Inflammatory macrophage treated with lipopolysaccharide for 4 hours (primary cell): ENCODE measurements at places on chromosomes 1 and 21.

DNA sequence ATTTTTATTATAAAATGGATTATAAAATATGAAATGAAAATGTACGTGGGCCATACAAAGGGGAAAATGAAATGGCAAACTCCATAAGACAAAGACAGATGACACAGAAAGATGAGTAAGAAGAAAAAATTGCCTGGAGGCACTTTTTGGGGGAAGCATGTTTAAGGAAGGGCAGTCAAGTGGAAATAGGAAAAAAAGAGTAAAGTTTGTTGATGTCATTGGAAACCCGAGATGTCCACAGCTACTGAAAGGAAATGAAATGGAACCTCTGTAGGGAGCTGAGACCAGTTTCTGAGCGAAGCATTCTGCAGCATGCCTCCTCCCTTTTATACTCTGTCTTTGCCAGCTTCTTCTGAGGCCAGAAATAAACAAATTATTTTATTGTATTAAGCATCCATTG lies 203.4 kb upstream of the UBE2U start:
- no peak for DNase-seq

GRCh38 chr1:246002725-246003441 lies 504.2 kb downstream of the SMYD3 start:
- DNase-seq = peak; percentile 72

- DNase-seq = no peak
These were observed 638.3 kb downstream of the MATN1 start for GRCh38 chr1:30084909-30085571.

DNA sequence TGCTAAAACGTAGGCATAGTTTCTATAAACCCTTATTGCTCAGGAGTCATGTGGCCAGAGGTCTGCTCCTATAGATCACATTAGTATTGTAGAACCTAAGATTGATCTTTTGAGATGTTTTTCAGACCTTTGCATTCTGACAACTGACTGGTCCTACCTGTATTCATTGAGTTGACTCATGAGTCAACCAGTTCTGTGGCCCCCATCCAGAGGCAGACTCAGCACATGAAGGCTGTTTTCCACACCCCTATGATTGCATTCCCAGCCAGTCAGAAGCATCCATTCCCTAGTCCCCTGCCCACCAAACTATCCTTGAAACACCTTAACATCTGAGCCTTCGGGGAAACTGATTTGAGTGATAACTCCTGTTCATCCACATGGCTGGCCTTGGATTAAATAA lies 451.7 kb downstream of the SIPA1L2 start:
- no peak for DNase-seq

GRCh38 chr1:54875000-54875399 lies 12.0 kb downstream of the DHCR24 start:
- no peak for DNase-seq

DNA sequence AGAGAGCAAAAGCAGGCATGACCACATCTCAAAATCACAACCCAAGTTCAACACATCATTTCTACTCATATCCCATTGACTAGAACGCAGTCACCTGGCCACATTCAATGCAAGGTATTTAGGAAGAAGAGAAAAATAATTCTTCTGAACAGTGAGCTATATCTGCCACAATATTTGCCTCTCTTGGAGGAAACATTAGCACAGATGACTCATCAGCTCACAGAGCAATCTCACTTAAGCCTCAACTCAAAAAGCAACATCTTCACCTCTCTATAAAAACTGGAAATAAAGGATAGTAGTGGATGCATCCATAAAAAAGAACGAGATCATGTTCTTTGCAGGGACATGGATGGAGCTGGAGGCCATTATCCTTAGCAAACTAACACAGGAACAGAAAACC lies 143.9 kb upstream of the FMN2 start:
- DNase-seq = no peak

GRCh38 chr1:10968411-10968826 lies 44.0 kb upstream of the TARDBP start:
- DNase-seq = no peak

- no peak for DNase-seq
These were observed 34.2 kb downstream of the L1TD1 start for GRCh38 chr1:62228883-62229187.

- DNase-seq = peak; percentile 46
These were observed 486.7 kb downstream of the SMYD3 start for GRCh38 chr1:246020211-246020954.

DNA sequence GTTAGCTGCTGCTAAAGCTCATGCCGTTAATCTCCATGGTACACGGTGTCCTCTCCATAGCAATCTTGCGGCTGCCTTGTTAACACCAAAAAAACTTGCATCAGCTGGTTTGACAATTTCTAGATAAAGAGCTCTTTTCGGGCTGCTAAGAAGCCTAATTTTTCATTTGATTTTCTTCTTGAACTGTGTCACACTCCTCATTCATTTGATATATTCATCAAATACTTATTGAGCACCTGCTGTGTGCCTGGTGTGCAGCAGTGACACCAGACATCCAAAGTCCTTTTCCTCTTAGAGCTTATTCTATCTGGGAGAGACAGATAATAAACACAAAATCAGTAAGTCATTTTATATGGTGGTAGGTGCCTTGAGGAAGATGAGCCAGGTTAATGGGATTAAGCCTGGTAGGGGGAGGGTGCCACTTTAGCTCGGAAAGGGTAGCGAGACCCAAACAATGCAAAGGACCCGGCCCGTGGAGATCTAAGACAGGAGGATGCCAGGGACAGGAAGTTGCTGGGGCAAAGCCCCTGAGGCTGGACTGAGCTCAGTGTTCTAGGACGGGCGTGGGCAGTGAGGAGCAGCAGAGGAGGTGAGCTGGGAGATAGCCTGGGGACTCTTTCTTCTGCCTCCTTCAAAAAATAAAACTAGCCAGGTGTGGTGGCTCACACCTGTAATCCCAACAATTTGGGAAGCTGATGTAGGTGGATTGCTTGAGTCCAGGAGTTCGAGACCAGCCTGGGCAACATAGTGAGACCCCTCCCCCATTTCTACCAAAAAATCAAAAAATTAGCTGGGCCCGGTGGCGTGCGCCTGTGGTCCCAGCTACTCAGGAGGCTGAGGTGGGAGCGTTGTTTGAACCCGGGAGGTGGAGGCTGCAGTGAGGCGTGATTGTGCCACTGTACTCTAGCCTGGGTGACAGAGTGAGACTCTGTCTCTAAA lies 50.7 kb upstream of the LGALS8 start:
- no peak for DNase-seq

DNA sequence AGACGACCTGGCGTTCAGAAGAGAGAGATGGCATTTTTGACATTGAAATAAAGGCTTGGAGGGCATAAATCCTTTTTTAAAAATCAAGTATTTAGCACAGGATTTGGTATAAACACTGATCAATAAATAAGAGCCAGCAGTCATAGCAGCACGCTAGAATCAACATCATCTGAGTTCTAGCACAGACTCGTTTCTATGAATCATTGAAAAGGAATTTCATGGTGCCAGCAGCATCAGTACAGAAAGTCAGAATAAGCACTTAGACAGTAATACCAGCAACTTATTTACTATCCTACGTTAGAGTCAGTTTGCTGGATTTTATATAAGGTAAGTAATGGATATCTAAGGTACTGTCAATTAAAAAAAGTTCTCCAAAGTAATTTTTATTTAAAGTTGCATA lies 119.3 kb downstream of the HLCS start:
- no peak for DNase-seq

DNA sequence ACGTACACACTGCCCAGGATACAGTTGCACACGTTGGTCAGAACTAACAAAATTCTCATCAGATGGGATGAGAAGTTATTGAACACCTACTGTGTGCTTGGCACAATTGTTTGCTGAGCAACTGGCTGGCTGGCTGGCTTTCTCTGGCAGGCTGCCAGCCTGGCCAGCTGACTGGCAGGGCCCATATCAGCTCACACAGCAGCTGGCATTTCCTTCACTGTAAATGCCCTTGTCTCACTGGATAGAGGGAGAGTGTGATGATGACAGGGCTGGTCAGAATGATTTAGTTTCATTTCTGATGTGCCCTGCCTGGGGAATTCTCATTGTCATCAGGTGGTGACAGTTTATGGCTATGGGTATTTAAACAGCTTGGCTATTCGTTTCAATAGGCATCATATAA lies 15.8 kb downstream of the CAMK2N1 start:
- no peak for DNase-seq

- peak; percentile 18 for DNase-seq
These were observed 10.9 kb upstream of the SAMD11 start for GRCh38 chr1:912740-913301.

- no peak for DNase-seq
These were observed 6.2 kb upstream of the B3GALT2 start for GRCh38 chr1:193192586-193192985.

GRCh38 chr21:46480466-46480865 lies 21.8 kb downstream of the DIP2A start:
- DNase-seq = no peak

- DNase-seq = no peak
These were observed 19.3 kb downstream of the HS2ST1 start for GRCh38 chr1:86933562-86934377.

DNA sequence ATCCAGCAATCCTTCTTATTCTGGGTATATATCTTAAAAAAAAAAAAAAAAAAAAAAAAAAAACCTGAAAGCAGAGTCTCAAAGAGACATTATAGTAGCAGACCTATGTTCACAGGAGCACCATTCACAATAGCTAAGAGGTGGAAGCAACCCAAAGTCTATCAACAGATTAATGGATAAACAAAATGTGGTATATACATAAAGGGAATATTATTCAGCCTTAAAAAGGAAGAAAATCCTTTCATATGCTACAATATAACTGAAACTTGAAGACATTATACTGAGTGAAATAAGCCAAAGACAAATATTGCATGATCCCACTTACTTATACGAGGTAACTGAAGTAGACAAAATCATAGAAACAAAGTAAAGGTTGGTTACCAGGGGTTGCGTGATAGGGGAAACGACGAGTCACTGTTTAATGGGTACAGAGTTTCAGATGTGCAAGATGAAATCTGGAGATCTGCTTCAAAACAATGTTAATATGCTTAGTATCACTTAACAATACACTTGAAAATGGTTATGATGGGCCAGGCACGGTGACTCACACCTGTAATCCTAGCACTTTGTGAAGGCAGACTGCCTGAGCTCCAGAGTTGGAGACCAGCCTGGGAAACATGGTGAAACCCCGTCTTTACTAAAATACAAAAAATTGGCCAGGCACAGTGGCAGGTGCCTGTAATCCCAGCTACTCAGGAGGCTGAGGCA lies 29.5 kb downstream of the PIK3R3 start:
- no peak for DNase-seq

DNA sequence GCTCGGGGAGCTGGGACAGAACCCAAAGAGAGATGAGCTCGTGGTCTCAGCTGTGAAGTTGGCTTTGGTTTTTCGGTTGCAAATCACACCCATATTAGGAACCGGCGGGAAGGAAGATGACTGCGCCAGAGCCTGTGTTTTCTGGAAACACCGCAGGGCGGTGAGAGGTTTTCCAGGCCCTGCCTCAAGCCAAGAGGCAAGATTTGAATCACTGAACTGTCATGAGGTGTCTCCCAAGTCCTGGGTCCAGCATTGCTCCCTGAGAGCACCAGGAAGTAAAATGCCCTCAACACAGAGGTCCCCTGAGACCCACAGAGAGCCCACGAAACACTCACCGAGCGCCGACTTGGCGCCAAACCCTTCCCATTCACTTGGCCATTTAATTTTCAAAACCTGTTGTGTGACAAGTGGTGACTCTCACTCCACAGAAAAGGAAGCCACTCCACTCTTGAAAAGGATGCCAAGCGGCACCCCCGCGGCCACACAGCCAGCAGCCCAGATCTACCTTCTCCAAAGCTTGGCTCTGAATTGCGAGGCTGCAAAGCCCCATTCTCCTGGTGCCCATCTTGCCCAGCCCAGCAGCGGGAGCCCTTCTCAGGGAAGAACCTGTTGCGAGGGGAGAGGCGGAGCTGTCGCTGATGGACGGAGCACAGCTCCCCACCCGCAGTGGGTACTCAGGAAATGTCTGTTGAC lies 99.0 kb upstream of the RUNX3 start:
- DNase-seq = no peak

DNA sequence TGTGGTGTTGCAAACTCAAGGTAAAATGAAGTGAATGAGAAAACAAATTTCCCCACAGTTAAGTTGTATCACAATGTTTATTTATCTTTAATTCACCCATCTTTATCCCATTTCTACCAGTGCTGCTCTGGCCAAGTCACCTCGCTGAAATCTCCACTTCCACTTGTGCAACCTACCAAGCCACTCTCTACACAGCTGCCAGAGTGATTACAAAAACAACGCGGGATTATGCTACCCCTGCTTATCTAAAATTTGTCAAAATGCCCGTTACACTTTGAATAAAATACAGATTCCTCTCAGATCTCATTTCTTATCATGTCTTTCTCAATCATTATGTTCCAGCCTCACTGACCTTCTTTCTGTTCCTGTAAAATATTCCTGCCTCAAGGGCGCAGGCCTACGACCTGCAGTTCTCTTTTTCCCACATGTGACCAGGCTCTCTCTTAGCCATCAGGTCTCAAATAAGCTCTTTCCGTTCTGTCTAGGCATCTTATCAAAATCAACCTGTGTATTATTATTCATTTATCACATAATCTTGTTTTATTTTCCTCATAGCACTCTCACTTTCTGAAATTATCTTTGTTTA lies 95.6 kb downstream of the NTMT2 start:
- no peak for DNase-seq

GRCh38 chr1:160579216-160579701 lies at the start of gene CD84:
TSS of gene CD84 (minus strand) at chr1:160579496. CDS start at chr1:160579437, 59 bp downstream.
- DNase-seq = peak; percentile 73

DNA sequence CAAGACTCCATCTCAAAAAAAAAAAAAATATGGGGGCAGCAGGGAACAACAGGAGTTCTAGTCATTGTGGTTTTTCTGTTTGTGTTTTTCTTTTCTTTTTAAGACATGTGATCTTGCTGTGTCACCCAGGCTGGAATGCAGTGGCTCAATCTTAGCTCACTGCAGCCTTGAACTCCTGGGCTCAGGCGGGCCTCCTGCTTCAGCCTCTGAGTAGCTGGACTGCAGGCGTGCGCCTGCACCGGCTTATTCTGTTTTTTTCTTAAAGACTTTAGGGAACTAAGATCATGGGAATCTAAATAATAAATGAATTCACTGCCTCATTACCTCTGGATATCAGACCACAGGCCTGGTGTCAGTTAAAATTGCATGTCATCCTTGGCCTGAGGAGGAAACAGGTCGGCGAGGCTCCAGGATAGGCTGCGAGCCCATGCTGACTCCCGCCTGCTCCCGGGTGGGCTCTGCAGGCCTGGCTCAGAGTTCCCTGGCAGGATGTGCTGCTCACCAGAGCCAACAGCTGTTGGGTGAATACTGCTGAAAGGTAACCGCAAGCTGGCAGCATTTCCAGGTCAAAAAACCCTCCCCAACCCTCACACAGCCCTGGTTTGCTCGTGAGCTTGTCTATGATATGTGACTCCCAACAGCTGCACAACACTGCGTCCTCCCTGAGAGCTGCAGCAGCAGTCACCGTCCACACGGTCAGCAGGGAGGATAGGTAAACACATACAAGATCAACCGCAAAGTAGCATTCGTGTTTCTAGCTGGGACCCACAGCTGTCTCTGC lies 58.1 kb downstream of the SCCPDH start:
- no peak for DNase-seq

GRCh38 chr1:106233511-106233910 lies 823.0 kb upstream of the PRMT6 start:
- no peak for DNase-seq
